ENCODE measurements at places on chromosomes 2 and 18.
A peak's percentile ranks its signal among the peaks of the same experiment; 100 is the strongest.

GRCh38 chr2:26941486-26941885, 29.0 kb upstream of the MAPRE3 start:
- DNase-seq, result no peak

- no peak for DNase-seq
Observed at GRCh38 chr18:48929212-48929612, 21.6 kb downstream of the SMAD7 start.

DNA sequence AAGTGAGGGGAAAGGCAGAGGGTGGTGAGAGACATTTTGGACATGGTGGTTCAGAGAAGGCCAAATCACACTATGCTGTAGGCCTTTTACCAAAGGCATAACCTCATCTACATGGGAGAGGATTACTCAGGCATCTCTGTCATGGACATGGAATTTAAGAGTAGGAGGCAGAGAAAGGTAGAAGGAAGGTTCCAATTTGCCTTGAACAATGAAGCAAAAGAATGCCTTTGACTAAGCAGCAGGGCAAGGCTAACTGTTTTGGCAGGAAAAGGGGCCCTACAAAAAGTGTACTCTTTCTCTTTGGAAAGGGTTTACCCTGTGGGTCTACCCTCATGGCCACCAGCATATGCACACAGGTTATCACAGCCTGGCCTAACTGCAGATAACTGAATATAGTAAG, 45.6 kb upstream of the RNU4ATAC start:
- DNase-seq, result no peak

DNA sequence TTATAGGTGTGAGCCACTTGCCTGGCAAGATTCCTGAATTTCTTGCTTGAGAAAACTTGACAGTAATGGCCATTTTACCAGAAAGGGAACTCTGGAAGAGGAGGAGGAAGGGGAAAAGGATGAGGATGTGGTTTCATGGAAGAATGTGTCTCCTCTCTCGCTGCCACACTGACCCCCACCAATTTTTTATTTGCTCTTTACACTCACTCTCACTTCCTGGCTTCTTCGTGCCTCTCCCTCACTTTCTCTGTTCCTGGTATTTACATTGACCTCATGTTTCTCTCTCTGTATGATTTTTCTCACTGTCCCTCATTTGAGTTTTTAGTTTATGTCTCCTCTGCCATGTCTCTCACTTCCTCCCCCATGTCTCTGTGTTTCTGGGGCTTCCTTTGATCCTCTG, 134.5 kb upstream of the CAB39 start:
- DNase-seq, result no peak

DNA sequence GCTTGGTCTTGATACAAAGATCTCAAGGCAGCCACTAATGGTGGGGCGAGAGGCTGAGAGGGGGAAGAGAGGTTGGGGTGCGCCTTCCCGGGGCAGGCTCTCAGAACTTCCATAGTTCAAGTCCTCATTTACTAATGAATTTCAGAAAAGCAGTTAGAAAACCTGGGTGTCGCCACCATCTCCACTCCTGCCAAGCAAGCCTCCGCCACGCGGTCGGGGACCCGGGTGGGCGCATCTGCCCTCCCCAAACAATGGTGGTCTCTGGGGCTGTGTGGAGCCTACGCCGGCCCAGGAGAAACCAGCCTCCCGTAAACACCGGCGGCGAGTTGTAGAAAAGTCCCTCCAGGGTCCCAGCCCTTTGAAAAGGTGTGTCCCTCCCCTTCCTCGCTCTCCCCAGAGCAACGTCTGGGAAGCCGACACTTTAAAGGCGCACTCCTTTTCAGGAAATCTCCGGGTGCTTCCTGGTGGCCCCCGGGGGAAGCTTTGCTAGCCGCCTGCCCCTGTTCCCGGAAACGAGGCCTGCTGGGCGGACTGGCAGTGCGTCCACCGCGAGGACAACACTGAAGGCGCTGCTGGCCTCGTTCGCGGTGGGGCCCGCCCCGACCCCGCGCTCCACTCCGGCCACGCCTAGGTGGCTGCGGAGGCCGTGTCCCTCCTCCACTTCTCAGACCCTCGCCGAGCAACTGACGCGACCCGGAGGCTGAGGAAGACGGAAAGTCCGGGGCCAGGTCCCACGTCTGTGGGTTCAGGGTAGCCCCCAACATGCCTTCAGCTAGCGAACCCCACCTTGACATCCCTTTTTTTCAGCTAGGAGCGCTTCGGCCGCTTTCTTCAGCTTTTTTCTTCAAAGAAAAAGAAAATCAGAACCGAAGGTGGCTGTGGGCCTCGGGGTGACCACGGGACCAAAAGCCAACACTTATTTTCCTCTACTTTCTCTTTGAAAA, 16.8 kb downstream of the EVX2 start:
- DNase-seq, result no peak

DNA sequence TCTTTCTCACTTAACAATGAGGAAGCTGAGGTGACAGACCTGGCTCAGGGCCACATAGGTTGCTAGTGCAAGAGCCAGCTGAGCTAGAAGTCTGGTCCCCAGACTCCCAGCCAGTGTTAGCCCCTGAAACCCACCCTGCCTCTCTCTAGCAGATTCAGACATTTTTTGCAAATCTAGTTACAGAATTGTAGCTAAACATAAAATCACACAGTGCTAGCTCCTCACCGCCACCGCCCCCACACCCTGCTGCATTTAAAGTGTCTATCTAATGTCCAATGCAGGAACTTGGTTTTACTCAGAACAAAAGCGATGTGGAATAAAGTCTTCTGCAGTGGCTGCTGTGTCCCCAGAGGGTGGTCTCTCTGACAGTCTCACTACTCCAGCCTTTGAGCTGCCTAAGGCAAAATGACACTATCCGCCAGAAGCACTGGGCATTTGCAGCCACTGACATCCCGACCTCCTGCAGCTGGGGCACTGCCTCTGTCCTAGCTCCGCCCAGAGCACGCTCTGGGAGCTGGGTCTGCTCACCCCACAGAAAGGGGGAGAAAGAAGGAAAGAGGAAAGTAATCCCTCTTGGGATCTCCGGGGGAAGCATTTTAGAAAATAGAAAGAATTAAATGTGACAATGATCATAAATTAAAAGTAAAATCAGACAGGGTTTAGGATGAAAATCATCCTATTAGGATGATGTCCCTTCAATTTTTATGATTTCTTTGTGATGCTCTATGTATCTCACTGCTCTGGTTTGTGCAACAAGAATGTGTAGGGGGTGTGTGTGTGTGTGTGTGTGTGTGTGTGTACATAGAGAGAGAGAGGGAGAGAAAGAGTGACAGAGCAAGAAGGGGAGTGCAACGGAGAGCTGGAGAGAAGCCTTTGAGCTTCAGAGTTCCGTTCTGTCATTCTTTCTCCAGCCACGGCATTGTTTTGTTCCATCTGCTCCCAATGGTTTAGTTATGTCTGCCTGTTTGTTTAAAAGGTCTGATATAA, 50.5 kb upstream of the ST8SIA3 start:
- DNase-seq, result no peak

GRCh38 chr18:48673853-48674721, 135.3 kb downstream of the CTIF start:
- no peak for DNase-seq

GRCh38 chr2:215489288-215489848, 53.5 kb upstream of the FN1 start:
- no peak for DNase-seq

GRCh38 chr2:62187246-62187645, 8.7 kb upstream of the B3GNT2 start:
- no peak for DNase-seq

DNA sequence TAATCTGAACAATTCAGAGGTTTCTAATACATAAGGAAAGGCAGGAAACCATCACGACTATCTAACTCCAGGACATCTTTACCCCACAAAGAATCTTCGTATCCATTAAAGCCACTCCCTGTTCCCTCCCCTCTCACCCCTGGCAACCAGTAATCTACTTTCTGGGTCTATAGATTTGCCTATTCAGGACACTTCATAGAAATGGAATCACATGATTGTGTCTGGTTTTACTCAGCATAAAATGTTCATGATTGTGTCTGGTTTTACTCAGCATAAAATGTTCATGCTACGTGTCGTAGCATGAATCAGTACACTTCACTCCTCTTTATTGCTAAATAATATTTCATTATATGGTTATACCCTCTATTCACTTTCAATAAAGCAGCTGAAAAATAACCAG, 11.6 kb downstream of the FECH start:
- no peak for DNase-seq

DNA sequence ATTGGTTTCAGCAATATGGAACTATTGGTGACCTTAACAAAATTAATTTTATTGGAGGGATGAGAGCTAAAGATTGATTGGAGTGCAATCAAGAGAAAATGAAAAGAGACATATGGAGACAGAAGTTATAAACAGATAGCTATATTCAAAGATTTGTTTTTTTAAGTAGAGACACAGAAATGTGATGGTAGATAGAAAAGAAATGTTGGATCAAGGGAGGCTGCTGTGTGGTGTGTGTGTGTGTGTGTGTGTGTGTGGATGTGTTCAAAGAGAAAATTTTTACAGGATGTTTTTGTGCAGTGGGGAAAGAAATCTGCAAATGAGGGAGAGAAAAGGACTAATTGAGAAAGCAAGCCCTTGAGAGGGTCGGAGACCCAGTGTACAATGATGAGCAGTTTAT, 249.5 kb upstream of the SPHKAP start:
- DNase-seq, result no peak

DNA sequence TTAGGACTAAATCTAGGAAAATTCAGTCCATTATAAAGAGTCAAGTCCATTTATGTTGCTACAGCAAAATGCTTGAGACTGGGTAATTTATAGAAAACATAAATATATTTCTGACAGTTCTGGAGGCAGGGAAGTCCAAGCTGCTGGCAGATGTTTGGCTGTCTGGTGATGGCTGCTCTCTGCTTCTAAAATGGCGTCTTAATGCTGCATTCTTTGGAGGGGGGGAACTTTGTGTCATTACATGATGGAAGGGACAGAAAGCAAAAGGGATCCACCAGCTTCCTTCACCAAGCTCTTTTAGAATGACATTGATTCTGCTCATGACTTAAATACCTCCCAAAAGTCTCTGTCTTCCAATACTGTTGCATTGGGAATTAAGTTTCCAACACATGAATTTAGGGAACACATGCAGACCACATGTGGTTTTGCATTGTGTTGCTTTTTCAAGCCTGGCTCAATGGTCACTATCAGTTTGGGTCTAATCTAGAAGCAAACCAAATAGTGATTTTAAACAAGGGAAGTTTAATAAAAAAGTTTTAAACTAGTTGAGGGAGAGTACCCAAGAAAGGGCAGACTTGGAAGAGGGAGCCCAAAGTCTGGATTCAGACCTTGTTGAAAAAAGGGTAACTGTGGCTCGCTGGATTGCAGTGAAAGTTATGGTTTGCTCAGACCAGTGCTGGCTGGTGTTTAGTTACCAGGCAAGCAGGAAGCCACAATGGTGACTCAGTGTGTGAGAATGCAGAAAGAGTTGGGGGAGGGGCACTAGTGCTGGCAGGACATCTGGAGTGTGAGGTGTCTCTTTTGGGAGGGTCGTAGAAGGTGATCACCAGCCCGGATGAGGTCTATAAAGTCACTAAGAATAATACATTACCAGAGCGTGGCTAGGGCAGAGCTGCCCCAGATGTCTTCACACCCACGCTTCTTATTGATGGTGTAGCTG, 30.8 kb downstream of the C18orf54 start:
- peak; percentile 17 for DNase-seq

- peak; percentile 67 for DNase-seq
Observed at GRCh38 chr18:44507729-44508325, 172.9 kb upstream of the SETBP1 start.

GRCh38 chr2:26772064-26773001, 8.2 kb downstream of the SLC35F6 start:
- no peak for DNase-seq

- DNase-seq, result peak; percentile 79
Observed at GRCh38 chr2:197205585-197206215, 104.9 kb downstream of the ANKRD44 start.

DNA sequence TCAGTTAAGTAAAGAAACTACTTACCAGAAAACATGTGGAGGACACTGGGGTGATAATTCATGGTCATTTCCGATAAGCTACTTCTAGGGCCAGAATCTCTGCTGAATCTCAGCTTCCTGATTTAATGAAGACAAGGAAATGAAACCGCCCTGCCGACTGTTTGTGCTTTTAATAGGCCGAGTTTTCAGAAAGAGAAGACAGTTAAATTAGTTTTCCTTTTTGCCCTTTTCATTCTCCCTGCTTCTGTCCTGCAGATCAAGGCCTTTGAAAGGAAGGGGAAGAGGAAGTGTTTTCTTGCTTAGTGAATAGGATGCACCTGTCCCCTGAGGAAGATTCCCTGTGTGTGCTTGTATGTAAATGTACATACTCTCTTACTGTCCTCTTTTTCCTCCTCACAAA, 126.6 kb downstream of the SH3RF3 start:
- peak; percentile 22 for DNase-seq

- no peak for DNase-seq
Observed at GRCh38 chr2:168643979-168644378, 158.5 kb upstream of the NOSTRIN start.

DNA sequence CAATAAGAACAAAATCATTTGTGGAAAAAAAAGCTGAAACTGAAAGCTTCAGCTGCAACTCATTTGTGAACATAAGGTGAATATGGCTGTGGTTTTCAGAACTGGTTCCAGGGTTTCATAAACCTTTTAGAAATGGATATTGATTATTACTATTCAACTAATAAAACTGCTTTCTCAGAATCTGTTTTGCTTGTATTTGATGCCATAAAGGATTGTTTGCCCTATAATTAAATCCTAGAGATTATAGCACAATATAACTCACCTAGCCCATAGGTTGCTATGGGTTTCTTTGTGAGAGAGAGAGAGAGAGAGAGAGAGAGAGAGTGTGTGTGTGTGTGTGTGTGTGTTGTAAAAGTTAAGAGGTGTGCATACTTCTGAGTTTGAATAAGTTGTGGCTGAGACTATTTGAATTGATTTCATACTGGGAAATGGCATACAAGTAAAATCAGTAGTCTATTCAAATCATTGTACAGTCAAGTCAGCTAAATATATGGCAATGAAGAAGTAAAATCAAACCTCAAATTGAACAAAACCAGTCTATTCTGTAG, 339.2 kb downstream of the ARHGAP15 start:
- DNase-seq, result no peak
